ENCODE measurements at places on chromosomes 2 and 18.

- DNase-seq: no peak
These were observed at the start of gene CIDEA for GRCh38 chr18:12254136-12254819. Gene CIDEA, plus strand, starts transcription at chr18:12254361. Its CDS starts 23 bp downstream, at chr18:12254384.

DNA sequence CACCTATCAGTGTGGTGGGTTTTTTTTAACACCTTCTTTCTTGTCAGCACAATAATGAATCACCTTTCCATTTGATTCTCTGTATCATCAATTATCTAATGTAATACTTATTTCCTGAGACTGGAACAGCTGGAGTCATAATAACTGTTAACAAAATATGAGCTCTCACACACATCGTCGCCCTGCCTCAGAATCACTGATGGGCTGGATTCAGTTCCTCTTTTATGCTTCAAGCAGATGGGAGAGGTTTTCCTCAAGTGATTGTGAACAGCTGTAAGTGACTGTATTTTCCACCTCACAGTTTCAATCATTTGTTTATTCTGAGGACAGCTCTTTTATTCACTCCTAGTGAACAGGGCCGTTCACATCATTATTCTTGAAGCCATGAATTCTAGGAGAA is 330.2 kb downstream of the DSC3 start:
- no peak for DNase-seq

GRCh38 chr2:177930916-177931315 is 141.7 kb downstream of the PDE11A start:
- no peak for DNase-seq

GRCh38 chr18:56501896-56502295 is 136.5 kb downstream of the TXNL1 start:
- no peak for DNase-seq

DNA sequence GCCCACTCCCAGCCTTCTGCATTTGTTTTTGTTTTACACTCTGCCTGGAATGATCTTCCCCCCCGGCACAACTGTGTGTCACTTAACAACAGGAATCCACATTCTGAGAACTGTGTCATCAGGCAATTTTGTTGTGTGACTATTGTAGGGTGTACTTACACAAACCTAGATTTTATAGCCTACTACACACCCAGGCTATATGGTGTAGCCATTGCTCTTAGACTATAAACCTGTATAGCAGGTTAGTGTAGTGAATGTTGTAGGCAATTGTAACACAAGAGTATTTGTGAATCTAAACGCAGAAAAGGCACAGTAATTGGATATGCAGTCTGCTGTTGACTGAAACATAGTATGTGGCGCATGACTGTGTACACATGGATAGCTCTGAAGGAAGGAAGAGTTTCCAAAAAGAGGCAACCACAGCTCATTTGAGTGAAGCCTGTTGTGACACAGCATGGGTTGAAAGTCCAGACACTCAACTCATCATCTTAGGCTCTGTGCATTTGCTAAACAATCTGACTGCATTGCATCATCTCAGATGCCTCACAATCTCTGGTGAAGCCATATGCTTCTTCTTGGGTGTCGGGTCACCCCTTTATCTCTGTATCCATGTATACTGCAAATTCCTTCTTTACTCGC is 506.6 kb upstream of the SPHKAP start:
- no peak for DNase-seq

GRCh38 chr2:235498541-235498940 is 4.7 kb downstream of the AGAP1 start:
- no peak for DNase-seq

DNA sequence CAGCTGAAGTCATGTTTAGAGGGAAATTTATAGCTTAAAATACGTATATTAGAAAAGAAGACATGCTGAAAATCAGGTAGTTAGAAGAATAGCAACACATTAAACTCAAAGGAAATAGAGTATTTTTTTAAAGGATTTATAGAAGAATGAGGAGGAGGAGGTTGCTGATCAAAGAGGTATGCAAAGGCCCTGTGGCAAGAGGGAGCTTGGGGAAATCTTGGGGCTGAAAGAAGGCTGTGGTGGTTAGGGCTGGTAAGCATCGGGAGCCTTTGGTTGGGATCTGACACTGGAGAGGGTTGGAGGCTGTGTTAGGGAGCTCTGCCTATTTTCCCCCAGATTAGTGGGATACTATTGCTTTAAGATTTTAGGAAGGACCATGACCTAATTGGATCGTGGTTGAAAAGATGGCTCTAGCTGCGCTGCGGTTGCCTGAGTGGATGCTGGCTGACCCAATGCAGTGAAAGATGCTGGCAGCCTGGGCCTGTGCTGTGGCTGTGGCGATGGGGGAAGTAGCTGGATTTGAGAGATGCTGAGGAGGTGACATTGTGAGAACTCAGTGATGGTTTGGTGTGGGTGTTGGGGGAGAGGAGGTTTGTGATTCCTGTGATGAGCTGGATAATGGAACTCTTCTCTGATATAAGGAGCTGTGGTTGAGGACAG is 11.7 kb downstream of the DGKD start:
- DNase-seq: no peak

- no peak for DNase-seq
These were observed 28.8 kb upstream of the ODC1 start for GRCh38 chr2:10476723-10477442.

DNA sequence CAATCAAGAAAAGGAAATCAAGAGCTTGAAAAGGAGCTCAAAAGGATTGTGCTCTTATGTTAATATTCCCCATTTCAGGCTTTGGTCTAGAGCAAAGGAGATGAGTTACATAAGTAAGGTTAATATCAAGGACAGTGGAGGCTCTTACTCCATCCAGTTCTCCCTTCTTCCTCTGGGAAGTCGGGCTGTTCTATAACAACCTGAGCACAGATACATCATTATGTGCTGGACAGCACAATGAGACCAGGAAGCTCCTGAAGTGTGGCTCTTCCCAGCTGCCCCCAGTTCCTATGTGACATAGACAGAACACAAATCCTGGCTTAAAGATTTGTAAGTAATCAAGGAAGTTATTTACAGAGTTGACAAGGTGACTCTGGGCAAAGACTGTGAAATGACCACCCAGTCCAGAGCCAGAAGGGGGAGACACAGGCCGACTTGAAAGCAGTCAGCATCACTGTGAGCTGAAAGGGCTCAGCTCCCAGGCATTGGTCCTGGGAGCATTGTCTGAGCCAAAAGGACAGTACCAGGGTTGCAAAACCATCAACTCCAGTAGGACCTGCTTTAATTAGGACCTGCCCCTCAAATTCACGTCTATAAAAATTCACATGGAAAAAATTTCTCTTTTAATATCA is 917.6 kb upstream of the ACVR2A start:
- no peak for DNase-seq

- no peak for DNase-seq
These were observed 146.9 kb downstream of the CCDC102B start for GRCh38 chr18:68944826-68945225.

GRCh38 chr2:102094917-102095316 is 47.6 kb upstream of the IL1R1 start:
- DNase-seq: no peak

GRCh38 chr2:226098861-226099745 is 699.6 kb downstream of the NYAP2 start:
- no peak for DNase-seq

DNA sequence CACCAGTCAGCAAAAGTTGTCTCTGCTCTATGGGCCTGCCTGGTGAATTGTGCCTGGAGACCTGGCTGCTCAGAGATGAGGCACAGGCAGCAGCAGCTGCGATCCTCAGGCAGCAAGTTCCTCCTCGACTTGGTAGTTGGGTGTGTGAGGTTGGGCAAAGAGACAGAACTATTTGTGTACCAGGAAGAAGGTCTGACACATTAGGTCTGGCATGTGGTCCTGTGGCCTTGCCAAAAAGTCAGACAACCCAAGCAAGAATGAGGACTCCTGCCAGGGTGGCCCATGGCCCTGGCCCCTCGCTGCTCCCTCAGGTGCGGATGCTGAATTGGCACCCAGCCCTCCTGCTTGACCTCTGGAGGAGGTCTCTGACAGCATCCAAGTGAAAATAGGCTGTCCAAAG is 192.7 kb downstream of the DYSF start:
- DNase-seq: no peak

GRCh38 chr2:54803783-54804751 is 80.6 kb downstream of the EML6 start:
- DNase-seq: no peak
